ENCODE measurements at places on chromosomes 7 and 10.

GRCh38 chr7:137890449-137890921, 43.7 kb upstream of the DGKI start:
- no peak for DNase-seq

DNA sequence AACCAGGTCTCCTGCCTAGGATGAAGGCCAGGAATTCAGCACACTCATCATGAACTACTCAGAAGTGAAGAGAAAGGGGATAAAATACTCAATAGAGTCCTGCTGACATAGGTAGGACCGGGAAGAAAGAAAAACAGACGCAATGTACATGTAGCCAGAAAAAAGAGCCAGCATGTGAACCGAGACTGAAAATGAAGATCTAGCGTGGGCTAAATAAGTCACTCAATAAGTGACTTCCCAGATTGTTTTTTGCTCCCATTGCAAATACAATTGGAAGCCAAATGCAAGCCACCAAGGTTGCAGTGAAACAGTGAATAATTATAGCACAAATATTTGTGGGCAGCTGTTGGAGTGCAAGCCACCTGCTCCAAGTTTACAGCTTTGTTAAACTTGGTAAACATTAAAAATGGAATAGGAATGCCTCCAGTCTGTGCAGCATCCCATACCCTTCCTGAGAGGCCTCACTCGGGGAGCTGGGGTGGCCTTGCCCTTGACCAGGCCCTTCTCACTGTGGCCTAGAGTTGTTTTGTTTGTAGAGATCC, 34.7 kb upstream of the HPS1 start:
- DNase-seq = no peak

GRCh38 chr7:33669251-33669670, 236.1 kb upstream of the BMPER start:
- peak; percentile 77 for DNase-seq

GRCh38 chr7:24548390-24548789, 24.9 kb upstream of the PALS2 start:
- no peak for DNase-seq

GRCh38 chr10:69835233-69835632, 33.5 kb downstream of the COL13A1 start:
- no peak for DNase-seq

DNA sequence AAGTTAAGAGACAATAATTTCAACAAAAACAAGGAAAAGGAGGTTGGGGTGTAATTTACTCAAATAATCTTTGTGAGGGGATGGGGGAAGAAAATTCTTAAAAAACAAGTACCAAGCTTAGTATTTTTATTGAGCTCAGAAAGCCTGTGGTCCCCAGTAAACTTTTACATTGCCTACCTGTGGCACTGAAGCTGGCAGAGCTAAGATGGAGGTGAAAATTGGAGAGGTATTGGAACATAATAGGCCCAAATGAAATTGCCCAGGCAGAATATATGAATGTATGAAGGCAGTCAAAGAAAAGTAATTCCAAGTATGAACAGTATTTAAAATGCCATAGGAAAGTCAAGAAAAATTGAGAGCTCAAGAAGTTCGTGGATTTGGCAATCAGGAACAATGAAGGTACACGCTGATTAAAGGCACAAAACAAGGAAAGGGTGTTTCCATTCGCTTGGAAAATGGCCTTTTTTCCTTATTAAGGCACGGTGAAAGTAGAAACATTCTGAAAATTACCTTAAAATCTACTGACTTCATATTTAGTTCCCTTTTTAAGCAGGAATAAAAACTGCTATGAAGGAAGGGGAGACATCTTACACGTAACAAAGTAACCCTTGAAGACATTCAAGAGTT, 3.4 kb upstream of the KMT2E start:
- no peak for DNase-seq

DNA sequence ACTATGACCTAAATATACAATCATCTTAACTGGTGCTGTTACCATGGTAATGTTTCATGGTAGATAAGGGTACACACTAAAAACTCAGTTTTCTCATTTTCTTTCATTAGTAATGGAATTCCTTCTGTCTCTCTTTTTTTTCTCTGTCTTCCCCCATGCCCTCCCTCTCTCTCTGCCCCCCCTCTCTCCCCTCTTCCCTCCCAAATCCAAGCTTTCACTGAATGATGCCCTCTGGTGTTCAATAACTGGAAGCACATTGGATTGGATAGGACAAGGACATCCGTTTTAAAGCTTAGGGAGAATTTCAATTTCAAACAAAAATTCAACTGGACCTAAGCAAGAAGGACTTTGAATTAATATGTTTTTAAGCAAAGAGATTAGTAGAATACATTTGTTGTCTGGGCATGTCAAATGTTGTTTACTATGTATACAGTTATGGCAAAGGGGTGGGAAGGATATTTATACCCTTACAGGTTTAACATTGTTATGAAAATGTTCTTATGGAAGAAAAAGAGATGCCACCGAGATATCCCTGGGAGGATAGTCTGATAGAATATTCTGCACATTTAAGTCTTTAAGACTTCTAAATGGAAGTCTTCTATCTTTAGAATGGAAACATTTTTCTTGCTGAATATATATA, 6.1 kb downstream of the CHRM2 start:
- no peak for DNase-seq

DNA sequence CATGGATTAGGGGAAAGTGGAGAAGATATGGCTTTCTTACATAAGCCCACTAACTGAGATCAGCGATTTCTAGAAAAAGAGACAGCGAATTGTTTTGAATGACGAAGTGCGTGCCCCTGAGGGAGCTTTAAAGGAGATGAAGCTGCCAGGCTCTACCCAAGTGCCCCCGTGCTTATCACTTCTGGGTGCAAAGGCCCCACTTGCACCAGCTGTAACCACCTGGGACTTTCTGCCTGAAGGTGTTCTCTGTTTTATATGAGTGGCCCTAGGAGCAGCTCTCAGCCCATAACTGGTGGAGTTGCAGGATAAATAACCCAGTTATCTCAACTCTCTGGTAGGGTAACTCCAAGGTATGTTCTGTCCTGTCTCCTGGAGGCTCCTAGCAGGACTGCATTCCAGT, 20.4 kb upstream of the CARD11 start:
- DNase-seq = no peak

GRCh38 chr7:19224951-19225350, 79.7 kb upstream of the FERD3L start:
- DNase-seq = no peak

GRCh38 chr7:2941216-2941859, 97.2 kb upstream of the GNA12 start:
- no peak for DNase-seq

DNA sequence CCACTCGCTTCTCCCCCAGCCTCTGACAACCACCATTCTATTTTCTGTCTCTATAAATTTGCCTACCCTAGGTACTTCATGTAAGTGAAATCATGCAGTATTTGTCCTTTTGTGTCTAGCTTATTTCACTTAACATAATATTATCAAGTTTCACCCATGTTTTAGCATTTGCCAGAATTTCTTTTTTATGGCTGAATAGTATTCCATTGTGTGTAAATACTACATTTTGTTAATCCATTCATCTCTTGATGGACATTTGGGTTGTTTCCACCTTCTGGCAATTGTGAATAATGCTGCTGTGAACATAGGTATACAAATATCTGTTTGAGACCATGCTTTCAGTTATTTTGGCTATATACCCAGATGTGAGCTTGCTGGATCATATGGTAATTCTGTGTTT, 57.4 kb upstream of the TRIM8 start:
- no peak for DNase-seq

GRCh38 chr7:56077681-56078080, 13.6 kb downstream of the SUMF2 start:
- DNase-seq = no peak

GRCh38 chr7:82445271-82445670, 1.7 kb upstream of the CACNA2D1 start:
- DNase-seq = no peak

DNA sequence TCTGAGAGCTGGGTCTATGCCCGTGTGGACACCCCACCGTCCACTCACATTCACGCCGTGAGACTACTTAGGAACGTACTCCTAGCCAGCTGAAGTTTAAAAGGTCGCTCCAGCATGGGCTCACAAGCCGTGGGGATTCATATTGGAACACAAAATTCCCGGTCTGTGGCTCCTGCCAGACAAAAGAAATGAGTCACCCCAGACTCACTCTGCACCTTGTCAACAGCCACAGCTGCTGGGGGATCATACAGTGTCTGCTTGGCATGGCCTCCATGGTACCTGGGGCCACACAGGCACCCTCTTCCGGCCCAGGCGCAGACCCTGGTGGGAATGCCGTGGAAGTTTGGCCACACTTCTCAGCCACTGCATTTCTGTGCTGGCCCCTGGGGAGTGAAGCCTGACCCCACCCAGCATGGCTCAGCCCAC, 228.4 kb downstream of the DNAJB6 start:
- DNase-seq = no peak

DNA sequence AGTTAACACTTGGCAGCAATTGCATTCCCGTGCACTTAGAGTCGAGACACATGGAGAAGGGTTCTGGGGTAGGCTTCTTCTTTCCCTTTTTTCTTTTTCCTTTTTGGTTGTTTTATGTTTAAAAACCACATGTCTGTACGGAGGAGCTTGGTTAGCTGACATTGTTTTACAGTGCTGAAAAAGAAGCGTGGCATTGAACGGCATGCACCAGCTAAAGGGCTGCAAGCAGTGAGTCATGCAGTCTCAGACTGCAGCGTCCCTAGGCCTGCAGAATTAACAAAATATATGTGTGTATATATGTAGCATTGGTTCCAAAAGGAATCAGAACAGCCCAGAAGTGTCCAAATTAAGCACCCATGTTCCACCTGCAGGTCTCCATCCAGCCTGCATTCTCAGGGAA, 211.0 kb downstream of the TCF7L2 start:
- no peak for DNase-seq

DNA sequence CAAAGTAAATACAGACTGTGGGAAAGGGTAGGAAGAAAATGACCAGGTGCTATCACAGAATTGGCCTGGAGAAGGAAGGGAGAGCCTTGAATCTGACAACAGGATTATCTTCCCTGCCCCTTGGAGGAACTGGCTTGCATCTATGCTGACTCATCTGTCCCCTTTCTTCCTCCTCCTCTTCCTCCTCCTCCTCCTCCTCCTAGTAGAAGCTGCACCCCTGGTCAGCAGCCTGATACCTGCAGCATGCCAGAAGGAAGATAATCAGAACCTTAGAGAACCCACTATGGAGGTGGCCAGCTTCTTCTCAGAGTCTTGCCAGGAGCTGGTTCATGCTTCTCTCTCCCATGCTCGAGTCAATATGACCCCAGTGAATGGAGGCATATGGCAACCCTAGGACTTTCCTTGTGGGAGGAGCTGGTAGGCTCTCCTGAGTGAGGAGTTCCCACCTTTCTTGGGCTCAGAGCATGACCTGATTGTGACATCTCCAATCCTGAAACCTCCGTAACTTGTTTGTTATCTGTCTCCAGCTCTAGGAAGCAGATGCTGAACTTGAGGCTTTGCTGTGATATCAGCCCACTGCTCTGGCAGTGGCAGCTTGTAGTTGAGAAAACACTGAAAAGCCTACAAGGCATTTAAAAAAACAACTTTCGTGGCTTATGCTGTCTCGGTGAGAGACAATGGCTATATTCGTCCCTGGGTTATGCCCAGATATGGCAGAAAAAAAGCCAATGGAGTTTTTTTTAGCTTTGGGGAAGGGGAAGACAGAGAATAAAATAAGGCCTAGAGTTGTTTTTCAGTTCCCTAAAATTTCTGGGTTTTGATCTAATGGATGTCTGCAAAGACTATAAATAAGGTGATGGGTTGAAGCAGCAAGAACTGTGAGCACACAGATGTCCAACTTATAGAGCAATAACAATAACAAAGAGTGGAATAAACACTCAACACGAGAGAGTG, 60.6 kb downstream of the CDHR3 start:
- no peak for DNase-seq

DNA sequence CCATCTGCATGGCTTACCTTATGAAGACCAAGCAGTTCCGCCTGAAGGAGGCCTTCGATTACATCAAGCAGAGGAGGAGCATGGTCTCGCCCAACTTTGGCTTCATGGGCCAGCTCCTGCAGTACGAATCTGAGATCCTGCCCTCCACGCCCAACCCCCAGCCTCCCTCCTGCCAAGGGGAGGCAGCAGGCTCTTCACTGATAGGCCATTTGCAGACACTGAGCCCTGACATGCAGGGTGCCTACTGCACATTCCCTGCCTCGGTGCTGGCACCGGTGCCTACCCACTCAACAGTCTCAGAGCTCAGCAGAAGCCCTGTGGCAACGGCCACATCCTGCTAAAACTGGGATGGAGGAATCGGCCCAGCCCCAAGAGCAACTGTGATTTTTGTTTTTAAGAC, 12.4 kb downstream of the DUSP5 start:
- no peak for DNase-seq

- DNase-seq = no peak
Observed at GRCh38 chr10:129491123-129491734, 24.2 kb downstream of the MGMT start.

GRCh38 chr7:4797858-4798705, 22.7 kb downstream of the AP5Z1 start:
- DNase-seq = no peak

GRCh38 chr7:107605218-107605815, 25.3 kb downstream of the BCAP29 start:
- no peak for DNase-seq

DNA sequence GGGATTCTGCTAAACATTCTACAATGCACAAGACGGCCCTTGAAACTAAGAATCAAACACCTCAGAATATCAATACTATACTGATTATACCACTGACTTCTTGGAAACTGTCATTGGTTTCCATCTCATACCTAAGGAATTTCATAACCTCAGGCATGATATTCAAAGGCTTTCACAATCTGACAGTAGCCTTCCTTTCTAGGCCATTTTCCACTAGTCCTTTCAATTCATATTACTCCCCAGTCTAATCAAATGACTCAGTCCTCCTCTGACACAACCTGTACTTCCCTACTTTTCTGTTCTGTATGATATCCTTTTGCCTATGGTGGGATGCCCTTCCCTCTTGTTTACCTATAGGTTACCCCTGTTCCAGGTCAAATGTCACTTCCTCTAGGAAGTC, 48.3 kb downstream of the CSTF2T start:
- DNase-seq = no peak

DNA sequence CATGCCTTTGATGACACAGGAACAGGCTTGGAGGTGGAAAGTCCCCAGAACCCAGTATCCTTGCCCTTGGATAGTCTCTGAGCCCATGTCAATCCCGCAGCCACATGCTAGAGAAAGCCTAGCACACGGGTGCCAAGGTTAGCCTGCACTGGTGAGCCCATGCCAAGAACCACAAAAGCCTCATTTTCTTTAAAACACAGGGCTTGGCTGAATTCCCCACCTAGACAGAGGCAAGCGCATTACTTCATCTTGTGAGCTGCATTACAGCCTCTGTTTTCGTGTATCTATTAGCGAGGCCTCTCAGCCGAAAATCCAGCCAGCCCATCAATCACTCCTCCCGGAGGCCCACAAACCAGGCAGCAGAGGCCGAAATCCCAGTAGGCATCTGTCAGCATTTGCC, 314.9 kb upstream of the AUTS2 start:
- DNase-seq = no peak

GRCh38 chr7:141262101-141263090, 188.5 kb downstream of the TMEM178B start:
- DNase-seq = no peak

GRCh38 chr7:140683657-140684056, 10.9 kb downstream of the ADCK2 start:
- no peak for DNase-seq

- no peak for DNase-seq
Observed at GRCh38 chr10:74333174-74333573, 182.2 kb downstream of the ADK start.

Measured in pulmonary artery endothelial cell (primary cell).